ENCODE measurements at places on chromosomes 5 and 9.

- no peak for DNase-seq
Observed at GRCh38 chr5:133457439-133458355, 154.6 kb downstream of the FSTL4 start.

GRCh38 chr5:155827949-155828348 lies 499.0 kb upstream of the SGCD start:
- DNase-seq = no peak

DNA sequence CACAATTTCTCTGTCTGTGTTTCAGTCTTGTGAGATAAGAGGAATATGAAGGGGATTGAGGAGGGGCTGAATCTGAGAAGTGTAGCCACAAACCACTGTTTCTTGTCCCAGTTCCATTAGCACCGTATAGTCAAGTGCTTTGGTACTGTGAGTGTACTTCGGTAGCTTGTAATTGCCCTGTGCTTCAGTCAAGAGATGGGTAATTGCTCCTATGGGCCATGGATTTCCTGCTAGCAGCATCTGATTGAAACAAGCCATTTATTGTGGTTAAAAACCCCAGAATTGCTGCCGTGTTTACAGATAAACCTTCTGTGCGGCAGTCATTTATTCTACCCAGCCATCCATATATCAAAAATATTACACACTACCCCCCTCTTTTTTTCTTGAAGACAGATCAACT lies 98.6 kb downstream of the MAT2B start:
- no peak for DNase-seq

DNA sequence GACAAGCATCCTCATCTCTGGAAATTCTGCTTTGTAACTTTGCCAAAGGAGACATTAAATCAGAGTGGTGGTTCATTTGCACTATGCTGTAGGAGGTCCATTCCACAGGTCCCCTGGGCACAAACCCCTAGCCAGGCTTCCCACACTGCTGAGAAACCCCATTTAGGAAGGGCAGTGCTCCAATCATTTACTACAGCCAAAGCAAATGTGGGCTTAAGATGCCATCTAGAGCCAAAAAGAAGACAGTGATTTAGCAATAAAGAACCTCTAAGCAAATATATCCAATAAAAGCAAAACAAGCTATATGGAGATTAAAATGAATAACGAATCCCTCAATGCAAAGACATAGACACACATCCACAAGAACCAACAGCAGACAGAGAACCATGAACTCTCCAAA lies 129.0 kb upstream of the ALDH1B1 start:
- no peak for DNase-seq

DNA sequence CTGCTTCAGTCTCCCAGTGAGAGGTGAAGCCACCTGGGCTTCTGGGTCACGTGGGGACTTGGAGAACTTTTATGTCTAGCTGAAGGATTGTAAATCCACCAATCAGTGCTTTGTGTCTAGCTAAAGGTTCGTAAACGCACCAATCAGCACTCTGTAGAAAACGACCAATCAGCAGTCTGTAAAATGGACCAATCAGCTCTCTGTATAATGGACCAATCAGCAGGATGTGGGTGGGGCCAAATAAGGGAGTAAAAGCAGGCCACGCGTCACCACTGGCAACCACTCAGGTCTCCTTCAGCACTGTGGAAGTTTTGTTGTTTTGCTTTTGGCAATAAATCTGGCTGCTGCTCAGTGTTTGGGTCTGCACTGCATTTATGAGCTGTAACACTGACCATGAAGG lies 69.1 kb upstream of the NREP start:
- DNase-seq = no peak

- DNase-seq = no peak
Observed at GRCh38 chr9:131937451-131937850, 142.2 kb downstream of the MED27 start.
